ENCODE measurements at places on chromosomes 12 and 14.

DNA sequence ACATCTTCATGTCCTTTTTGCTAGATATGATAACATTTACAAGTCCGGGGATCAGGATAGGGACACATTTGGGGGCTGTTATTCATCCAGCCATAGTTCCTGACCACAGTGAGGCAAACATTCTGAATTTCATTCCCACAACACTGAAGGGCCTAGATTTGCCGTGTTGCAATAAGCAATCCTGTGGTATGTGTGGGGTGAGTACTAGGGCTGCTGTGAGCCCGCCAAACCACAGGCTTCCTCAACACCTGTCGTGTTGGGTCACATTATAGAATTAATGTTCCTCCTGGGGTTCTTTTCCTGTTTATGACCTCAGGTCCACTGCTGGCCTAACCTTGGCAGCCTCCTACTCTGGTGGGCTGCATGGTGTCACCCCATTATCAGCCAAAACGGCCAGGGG lies 119.2 kb downstream of the TBC1D30 start:
- no peak for DNase-seq

- no peak for DNase-seq
These were observed 240.6 kb downstream of the EGLN3 start for GRCh38 chr14:33710273-33710672.

DNA sequence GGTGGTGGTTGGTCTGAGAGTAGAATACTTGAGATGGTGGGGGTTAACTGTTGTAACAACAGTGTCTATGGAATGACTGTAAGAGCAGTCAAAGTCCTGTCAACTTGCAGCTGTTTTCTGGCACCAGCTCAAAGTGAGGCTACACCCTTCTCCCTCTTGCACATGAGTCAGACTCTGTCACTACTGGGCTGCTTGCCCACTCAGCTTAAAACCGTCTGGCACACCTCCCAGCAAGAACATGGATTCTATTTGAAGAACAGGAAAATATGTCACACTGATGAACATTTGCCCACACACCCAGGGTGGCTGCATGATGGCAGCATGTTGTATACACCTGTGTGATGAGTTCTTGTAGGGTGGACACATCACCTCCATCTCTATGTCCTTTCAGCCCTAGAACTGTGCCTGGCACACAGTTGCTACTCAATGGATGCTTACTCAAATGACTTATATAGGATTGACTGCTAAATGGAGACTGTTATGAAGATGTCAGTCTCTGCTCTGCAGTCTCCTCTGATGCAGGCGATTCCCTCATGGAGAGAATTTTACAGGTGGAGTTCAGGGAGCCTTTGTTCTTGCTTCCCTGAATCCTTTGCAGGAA lies 19.3 kb upstream of the SERPINA6 start:
- DNase-seq = no peak

DNA sequence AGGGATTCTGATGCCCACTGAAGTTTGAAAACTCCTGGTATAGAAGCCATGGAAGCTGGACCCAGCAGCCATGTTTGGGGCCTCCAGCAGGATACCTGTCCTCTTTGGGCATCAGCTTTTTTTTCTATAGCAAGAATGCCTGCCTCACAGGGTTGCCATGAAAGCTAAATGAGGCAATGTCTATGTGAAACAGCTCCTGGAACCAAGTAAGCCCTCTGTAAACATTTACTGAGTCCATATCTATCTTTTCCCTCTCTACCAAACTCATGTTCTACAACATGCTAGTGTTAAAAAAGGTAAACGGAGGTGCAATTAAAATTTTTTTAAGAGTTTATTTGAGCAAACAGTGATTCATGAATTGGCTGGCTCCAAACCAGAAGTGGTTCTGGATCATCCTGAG lies 28.6 kb downstream of the FLVCR2 start:
- no peak for DNase-seq

DNA sequence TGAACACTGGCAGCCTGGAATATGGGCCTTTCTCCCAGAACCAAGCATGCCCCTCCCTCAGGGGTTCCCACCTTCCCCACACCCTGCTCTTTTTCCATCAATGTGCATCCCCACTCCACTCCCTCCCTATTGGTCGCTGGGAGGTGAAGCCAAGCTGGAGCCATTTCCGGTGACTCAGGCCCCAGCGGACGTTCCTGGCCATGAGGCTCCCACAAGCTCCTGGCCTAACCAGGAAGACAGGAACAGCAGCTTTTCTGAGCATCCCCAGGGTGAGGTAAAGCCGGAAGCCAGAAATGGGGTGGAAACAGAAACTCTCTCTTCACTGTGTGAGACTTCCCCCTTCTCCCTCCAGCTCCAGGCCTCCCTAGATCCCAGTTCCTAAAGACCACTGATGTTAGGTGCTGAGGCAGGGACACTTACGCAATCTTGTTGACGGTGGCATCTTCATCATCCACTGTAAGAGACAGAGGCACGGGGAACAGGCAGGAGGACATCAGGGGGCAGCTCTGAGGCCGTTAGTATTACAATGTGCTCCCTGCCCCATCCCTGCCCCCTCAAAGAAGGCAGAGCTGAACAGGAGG lies 5.1 kb downstream of the LMBR1L start:
- DNase-seq = no peak

- peak; percentile 45 for DNase-seq
These were observed 92.9 kb upstream of the EGLN3 start for GRCh38 chr14:34043627-34044372.

DNA sequence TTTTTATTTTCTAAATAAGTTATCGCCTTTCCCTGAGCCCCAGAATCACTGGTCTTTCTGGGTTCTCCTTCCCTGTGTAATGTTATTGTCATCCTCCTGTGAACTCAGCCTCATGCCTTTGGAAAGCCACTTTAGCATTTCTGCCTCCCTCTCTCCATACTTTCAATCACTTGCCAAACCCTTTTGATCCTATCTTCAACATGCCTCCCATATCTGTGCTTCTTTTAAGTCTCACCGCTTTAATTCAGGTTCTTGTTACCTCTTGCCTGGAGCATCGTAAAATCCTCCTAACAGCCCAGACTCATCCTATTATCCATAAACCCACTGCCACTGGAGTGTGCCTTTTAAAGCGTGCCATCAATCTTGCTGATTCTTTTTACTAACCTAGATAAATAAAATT lies 321.8 kb downstream of the BMP4 start:
- DNase-seq = no peak

- no peak for DNase-seq
These were observed 770.5 kb downstream of the MED13L start for GRCh38 chr12:115506822-115507559.

GRCh38 chr12:46926526-46926925 lies 100.7 kb upstream of the SLC38A4 start:
- no peak for DNase-seq

GRCh38 chr12:95545731-95546490 lies 5.4 kb downstream of the USP44 start:
- DNase-seq = no peak

DNA sequence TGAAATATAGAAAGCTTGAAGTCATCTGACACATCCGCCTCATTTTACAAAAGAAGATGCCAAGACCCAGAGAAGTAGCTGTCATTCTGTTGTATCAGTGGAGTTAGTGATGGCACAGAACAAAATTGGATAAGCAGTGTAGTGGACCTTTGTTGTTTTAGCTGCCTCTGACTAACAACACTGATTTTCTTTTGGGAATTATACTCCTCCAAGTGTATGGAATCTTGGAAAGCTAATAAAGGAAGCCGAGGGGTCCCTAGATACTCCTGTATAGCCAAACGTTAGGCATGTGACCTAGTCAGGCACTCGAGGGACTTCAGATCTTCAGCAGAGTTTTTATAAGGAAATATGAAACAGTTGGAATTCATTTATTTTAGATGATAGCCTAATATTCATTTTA lies 94.5 kb downstream of the OTOGL start:
- no peak for DNase-seq

Measured in activated CD8-positive, alpha-beta memory T cell treated with anti-CD3 and anti-CD28 coated beads for 48 hours (primary cell).